NCI-H187 (cell line): ENCODE measurements at places on chromosomes 12 and 14.

DNA sequence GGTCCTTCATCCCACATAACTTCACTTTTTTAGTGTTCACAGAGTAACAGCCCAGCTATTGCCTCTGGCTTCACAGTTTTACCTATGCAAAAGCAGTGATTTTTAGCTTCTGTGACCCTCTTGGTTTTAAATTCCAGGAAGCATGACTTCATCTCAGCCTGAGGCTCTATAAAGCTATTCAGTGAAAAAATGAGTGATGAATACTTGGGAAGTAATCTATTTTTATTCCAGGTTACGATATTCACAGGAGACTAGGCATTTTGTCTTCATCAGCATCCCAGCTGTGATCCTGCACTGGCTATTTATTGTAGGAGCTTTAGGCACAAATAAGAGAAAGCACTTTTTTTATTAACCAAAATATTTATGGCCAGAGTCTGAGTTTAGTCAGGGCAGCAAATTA is 164.8 kb downstream of the SNAPC1 start:
- DNase-seq, result no peak

- no peak for DNase-seq
Measured at GRCh38 chr14:42000450-42000849, 393.8 kb downstream of the LRFN5 start.

DNA sequence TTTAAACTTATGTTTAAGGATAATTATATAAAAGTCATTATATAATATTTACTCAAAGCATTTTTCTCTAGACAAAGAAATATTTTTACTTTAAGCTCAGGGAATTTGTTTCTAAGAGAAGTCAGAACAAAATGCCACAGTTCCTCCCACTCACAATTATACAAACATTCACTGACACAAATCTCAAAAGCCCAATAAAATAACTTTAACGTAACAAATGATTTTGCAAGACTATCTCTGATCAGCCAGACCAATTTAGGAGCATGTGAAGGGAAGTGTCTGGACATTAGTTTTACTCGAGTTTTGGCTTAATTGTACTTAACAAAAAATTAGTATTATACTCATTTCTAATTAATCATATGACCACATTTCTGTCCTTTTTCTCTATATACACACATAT is 41.2 kb downstream of the COCH start:
- DNase-seq, result no peak

DNA sequence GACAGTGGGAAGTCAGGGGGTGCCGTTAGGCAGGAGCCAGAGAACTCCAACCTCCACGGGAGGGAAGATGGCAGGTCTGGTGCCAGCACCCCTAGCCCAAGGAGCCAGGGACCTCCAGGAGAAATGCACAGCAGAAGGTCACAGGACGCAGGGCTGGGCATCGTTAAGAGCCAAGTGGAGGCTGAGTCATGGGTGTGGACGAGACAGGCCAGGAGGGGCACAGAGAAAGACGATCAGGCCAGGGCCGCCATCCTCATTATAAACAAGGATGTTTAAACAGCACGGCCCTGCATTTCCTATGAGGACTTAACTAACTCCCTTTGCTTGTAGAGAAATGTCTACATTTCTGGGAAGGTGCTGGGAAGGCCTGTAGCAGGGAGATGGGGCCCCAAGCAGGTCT is 77.9 kb upstream of the FZD10 start:
- DNase-seq, result no peak

DNA sequence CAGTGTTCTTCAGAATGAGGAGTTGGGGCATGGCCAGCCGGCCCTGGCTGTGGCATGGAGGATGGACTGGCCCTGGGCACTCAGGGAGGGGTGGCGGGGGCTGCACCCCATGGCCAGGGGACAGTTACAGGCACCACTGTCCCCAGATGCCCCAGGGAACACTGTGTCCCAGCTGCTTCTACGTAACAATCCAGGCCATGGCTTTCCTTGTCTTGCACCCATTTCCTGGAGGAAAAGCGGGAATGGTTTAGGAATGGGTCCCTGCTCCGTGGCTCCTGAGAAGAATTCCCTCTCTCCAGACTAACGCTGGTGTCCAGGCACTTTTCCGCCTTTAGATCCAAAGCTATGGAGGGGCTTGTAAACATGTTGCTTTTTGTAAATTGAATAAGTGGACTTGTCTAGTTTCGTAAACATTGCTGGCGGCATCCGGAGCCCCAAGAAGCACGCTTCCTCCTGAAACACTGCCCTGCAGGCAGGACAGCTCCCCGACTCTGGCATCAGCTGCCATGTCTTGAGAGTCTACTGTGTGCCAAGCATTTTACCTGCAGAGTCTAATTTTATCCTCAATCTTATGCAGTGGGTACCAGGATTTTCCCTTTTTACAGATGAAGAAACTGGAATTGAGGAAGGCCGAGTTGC is 238.3 kb downstream of the SLC41A2 start:
- no peak for DNase-seq

GRCh38 chr12:46453428-46453827 is 80.9 kb upstream of the SLC38A2 start:
- DNase-seq, result no peak

- DNase-seq, result no peak
Measured at GRCh38 chr12:109450980-109451379, 26.1 kb downstream of the KCTD10 start.

DNA sequence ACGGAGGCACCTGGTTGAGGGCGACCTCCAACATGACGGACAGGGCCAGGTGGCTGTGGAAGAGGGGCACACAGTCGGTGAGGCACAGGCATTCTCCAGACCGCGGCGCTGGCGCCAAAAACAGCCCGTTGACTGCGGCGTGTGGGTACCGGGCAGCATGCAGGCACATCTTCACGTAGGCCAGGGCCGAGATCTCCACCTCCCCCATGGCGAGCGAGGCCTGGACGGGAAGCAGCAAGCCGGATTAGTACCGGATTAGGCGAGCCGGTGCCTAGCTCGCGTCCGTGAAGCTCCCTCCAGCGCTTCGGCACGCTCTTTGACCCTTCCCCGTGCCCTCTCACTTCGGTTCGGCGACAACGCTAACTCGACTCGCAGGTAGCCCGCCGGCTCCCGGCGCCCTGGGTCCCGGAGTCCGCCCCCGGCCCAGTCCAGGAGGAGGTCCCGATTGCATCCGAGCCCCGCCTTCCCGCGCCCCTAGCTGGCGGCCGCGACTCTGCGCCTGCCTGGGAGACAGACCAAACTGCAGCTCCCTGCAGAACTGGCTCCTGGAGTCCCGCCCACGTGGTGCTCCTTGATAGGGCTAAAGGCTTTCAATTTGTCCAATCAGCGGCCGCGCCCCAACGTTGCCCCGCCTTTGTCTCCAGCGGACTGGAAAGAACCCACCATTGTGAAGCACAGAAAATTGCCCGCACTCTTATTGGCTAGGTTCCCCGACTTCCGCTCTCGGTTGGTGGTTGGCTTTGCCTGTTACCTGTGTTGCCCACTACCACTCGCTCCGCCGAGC is at the start of gene EMC9:
Gene EMC9 (minus strand): TSS at position 495 of the 784 bp plus-strand sequence. CDS start 287 bp downstream, at position 208.
- DNase-seq, result peak; percentile 100

- no peak for DNase-seq
Measured at GRCh38 chr14:103207388-103208072, 84.3 kb downstream of the TNFAIP2 start.

DNA sequence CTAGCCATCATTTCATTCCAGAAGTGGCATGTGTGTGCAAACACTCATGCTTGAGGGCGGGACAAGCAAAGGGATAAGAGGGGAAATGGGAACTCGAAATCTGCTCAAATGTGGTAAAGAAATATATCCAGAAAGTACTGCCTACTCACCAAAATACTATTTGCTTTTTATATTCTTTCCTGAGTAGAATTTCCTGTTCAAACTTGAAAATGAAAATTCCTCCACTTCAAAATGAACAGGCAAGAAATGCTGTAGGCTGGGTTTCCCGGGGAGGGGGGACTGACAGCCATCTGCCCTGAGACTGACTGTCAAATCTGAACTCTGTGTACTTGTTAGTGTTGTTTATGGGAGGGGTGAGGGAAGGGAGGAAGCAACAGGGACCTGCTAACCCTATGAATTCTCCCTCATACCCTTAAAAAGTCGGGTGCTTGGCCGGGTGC is 34.6 kb downstream of the NTF3 start:
- DNase-seq, result no peak

DNA sequence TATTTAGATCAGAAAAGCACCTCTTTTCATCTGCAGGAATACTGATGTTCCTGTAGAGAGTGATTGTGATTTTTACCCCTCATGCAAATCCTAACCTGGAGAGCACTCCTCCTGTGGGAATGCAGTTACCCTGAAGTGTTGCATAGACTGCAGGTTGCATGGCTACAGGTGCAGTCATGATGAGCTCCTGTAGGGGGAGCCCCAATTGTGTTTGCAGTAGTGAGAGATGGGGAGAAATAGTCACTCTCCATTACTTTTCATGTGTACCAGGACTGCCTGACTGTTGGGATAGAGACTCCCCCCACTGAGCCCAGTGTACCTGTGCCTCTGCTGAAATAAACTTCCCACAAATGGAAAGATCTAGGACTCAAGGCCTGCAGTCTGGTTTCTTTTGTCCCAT is 1086.5 kb downstream of the SLC6A15 start:
- DNase-seq, result no peak

GRCh38 chr14:106738075-106738474 is 1211.7 kb downstream of the TMEM121 start:
- DNase-seq, result no peak
